ENCODE measurements at places on chromosomes 16 and 17. TPM values are rescaled to one million over a fixed set of nuclear protein-coding genes. Genes with fewer than 3 reads are reported as not detected.

Gene SLC6A4
- total RNA-seq, result not detected

Gene ANKRD40CL
- total RNA-seq, result not detected

Gene ZG16
- not detected for total RNA-seq

Gene SKAP1
- not detected for total RNA-seq

Gene NEUROD2
- not detected for total RNA-seq

Gene COX6A2
- total RNA-seq, result not detected

Gene MT1G
- total RNA-seq, result not detected

Gene SLC5A10
- not detected for total RNA-seq

Gene STAC2
- total RNA-seq, result not detected

Gene DHX58
- 21.2 TPM for total RNA-seq

Gene CWC25
- 13.9 TPM for total RNA-seq

Gene POLR3K
- total RNA-seq, result 3.1 TPM

Gene COX10
- 14.2 TPM for total RNA-seq

Gene SNN
- total RNA-seq, result 8.3 TPM

Gene CD300H
- not detected for total RNA-seq

Gene BPTF
- 61.4 TPM for total RNA-seq

Gene TOX3
- not detected for total RNA-seq

Gene NPW
- total RNA-seq, result 1.0 TPM

Gene SPATA32
- total RNA-seq, result not detected

Gene C17orf50
- total RNA-seq, result not detected

Gene LITAFD
- total RNA-seq, result not detected

Gene RBFOX1
- total RNA-seq, result not detected

Gene TAT
- not detected for total RNA-seq

Gene RNF157
- 0.44 TPM for total RNA-seq

Gene KRTAP3-2
- not detected for total RNA-seq

Gene VPS9D1
- total RNA-seq, result 12.7 TPM

Gene CA7
- total RNA-seq, result not detected

Gene WBP2
- 64.6 TPM for total RNA-seq

Gene ANKFN1
- not detected for total RNA-seq

Gene KIAA0513
- 9.6 TPM for total RNA-seq

Gene PRSS27
- total RNA-seq, result 0.57 TPM

Gene TEKT5
- under 0.01 TPM for total RNA-seq

Gene MED13
- total RNA-seq, result 78.9 TPM

Gene SBK1
- not detected for total RNA-seq

Gene NPIPB13
- 0.29 TPM for total RNA-seq

Gene SLC16A11
- total RNA-seq, result not detected

Gene MMP15
- total RNA-seq, result 15.1 TPM

Gene OR1F1
- not detected for total RNA-seq

Gene CNTD1
- under 0.01 TPM for total RNA-seq

Gene SMPD3
- total RNA-seq, result not detected

Gene SLFN14
- not detected for total RNA-seq

Gene HAP1
- 0.44 TPM for total RNA-seq
